ENCODE measurements at places on chromosomes 5 and 9. TPM values are rescaled to one million over a fixed set of nuclear protein-coding genes. Genes with fewer than 3 reads are reported as not detected.

DNA sequence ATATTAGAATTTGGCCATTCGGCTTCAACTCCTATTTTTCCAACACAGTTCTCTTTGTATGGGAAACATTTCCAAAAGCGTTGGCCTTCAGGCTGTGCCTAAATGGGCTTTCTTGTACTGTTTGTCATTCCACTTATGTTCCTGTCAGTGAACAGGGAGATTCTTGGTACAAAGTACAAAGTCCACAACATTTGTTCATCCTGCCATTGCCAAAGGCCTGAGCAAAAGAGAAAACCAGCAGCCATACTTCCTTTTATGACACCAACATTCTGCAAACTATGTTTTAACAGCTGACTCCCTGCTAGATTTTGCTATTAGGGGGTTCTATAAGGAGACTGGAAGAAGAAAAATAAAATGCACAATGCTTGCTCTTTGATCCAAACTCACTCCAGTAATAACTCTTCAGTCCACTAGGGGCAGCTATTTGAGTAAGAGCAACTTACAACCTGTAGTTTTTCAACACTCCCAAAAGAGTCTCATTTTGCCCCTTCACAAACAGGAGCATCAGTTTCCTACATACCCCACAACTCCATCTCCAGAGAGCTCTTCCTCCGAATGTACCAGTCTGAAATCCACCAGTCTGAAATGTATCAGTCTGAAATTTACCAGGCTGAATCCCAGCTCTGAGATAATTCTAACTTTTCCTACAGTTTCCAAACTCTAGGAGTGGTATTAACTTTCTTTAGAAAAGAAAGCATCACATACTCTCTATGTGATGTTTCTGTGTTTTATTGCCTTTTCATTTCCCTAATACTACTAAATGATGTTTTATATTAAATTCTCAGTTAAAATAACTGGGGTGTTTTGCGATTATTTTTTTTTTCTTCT lies 693.8 kb downstream of the DNAH5 start:
- no peak for DNase-seq

- no peak for DNase-seq
Measured at GRCh38 chr5:129670957-129671500, 76.9 kb upstream of the MINAR2 start.

DNA sequence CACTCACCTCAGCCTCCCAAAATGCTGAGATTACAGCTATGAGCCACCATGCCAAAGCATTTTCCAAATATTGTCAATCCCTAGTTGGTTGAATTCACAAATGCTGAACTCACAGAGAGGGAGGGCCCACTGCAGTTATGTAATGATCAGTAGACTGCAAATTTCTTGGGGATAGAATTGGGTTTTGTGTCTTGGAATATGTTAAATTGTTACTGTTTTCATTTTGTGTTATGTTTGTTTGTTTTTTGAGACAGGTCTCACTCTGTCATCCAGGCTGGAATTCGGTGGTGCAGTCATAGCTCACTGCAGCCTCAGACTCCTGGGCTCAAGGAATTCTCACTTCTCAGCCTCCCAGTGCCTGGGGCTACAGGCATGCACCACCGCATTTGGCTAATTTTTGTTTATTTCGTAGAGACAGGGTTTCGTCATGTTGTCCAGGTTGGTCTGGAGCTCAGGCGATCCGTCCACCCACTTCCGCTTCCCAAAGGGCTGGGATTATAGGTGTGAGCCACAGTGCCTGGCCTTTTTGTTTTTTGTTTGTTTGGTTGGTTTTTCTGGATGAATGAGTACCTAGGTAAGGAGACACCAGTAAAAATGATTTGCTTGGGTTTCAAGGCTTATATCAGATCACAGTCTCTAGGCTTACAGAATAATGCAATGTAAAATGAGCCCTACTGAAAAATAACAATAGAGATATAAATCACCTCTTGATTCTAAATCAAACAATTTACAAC lies 31.5 kb upstream of the LMNB1 start:
- DNase-seq = no peak

- DNase-seq = no peak
Measured at GRCh38 chr5:76845890-76846289, 3.9 kb upstream of the S100Z start.

DNA sequence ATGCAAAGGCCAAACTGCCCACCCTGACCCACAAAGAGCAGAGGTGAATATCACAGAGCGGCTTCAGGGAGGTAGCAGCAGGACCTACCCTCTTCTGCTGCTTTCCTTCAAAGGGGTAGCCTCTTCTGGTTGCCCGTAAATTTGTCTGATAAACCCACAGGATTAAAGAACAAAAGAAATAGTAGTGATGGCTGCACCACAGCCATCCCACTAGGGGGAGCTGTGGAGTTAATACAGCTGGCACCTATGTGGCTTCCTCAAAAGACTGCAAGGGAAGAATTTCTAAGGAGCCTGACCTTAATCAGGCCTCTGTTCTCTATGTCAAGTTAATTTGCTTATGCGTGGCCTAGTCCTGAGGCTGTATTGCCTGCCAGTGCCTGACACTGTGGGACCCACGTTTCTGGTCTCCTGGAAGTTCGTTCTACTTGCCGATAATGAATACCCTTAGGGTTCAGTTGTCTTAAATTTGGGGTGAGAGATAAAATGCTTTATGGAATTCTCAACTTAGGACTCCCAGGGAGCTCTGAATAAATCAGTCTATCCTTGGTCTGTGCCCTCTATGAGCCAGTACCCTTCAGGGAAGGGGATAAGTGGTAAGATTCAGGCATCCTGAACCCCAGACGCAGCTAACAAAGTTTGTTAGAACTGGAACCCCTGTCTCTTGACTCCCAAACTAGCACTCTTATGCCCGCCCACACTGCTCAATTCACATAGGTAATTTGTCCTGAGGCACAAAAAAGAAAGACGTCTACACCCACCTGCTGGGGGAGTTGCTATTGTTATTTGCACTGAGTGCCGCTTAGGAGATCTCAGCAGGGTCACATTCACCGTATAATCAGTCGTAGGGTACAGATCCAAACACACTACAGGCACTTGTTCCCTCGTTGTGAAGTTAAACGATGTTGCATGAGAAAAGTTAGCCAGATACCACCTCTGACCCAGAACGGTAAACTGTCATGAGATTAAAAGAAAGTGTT lies 77.1 kb downstream of the SUSD1 start:
- peak; percentile 48 for DNase-seq

- no peak for DNase-seq
Measured at GRCh38 chr9:134892820-134893420, 12.3 kb downstream of the FCN2 start.

DNA sequence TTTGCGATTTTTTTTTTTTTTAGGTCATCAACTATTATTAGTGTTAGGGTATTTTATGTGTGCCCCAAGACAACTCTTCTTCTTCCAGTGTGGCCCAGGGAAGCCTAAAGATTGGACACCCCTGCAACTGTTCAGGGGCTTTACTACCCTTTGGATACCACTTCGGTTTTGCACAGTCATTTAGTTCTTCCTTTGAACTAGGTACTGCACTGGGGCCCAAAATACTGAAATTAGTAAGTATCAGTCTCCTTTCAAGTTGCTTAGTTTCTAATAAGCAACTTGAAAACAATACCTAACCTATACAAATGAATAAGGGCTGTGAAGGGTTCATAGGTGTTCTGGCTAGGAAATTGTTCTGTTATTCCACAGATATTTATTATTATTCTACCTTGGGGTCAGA lies 45.3 kb downstream of the CWC27 start:
- no peak for DNase-seq

DNA sequence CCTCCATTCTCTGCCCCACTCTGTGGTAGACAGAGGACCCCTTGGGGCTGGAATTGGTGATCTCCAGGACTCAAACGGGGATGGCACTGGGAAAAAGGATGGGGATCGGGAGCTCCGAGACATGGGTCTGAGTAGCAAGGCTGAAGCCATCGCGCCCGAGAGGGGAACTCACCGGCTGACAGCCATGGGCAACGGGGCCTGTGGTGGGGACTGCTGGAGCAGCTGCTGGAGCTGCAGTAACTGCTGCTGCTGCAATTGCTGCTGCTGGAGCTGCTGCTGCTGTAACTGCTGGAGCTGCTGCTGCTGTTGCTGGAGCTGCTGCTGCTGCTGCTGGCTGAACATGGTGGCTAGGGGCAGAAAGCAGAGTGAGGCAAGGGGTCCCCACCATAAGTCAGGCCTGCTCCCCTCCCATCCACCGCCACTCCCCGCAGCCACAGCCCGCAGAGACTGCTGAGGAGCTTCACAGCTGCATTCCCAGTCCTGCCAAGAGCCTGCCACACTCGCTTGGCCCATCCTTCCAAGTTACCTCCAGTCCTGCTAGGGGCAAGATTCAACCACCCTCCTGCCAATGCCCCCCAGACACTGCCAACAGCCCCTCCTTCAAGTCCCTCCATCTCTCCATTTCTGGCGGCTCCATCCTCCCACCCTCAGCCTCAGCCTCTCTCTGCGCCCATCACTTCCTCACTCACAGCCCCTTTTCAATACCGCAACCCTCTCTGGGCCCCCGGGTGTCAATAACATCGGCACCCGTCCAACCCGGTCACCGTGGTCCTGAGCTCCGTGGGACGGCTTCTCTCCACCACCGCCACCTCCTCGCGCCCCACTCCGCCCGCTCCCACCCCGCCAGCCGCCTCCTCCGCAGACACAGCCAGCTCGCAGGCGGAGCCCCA lies 611 bp downstream of the CIZ1 start:
- DNase-seq = no peak

DNA sequence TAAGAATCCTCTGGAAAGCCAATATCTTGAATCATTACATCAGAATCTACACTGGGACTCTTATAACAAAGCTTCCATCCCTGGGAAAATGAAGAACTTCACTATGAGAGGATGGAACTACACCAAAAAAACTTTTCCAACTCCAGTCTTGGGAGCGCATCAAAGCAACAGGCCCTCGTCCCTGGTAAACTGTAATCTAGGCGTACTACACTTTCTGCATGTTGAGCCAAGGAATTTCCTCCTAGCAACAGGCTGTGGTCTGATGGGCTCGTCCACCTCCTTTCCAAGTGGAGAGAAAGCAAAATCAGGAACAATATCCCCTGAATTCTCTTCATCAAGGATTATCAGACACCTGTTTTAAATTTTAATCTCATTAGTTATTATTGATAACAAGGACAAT lies 94.1 kb downstream of the NFIB start:
- no peak for DNase-seq

GRCh38 chr5:1118738-1119137 lies 6.9 kb upstream of the SLC12A7 start:
- no peak for DNase-seq

GRCh38 chr9:73494894-73495293 lies 343.2 kb downstream of the ANXA1 start:
- no peak for DNase-seq

GRCh38 chr5:81965524-81965923 lies 6.3 kb upstream of the ATG10 start:
- no peak for DNase-seq

DNA sequence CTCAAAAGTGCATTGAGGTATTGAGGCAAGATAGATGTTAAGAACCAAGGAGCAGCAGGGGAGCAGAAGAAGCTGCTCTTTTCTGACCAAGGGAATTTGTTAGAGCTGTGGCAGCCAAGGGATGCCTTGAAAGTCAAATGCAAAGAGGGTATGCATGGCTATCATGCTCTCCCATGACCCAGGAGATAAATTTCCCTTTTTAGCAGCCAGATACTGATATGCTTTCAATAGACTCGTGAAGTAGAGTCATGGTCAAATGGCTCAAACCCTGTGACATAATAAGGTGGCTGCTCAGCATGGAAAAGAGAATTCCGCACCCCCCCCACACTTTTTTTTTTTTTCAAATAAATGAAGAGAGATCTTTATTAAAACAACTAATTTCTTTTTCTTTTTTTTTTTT lies 180.9 kb upstream of the ACTBL2 start:
- no peak for DNase-seq

DNA sequence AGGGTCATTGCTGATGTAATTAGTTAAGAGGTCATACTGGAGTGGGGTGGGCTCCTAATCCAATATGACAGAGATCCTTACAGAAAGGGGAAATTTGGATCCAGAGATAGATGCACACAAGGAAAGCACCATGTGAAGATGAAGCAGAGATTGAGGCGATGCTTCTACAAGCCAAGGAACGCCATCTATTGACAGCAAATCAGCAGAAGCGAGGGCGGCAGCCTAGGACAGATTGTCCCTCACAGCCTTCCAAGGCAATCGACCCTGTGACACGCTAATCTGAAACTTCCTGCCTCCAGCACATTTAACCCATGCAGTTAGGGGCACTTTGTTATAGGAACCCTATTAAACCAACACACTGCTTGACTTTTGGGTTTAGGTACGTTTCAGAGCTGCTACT lies 285.1 kb upstream of the DAP start:
- DNase-seq = no peak

- no peak for DNase-seq
Measured at GRCh38 chr9:130518943-130519799, 60.2 kb upstream of the FUBP3 start.

GRCh38 chr5:137791799-137792198 lies 37.6 kb upstream of the HNRNPA0 start:
- DNase-seq = no peak

- DNase-seq = no peak
Measured at GRCh38 chr5:35303152-35303551, 72.9 kb upstream of the PRLR start.

DNA sequence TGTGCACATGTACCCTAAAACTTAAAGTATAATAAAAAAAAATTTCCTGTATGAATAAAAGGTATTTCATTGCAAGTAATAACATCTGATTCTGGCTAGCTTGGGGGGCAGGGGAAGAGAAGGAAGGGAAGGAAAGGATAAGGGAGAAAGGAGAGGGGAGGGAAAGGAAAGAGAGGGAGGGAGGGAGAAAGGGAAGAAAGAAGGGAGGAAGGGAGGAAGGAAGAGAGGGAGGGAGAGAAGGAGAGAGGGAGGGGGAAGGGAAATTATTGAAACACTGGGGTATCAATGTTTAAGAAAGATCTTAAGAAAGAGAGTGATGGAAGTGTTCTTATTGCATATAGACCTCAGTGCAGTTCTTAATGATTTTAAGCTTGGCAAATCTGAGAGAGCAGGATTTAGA lies 129.8 kb upstream of the ZNF366 start:
- DNase-seq = no peak

DNA sequence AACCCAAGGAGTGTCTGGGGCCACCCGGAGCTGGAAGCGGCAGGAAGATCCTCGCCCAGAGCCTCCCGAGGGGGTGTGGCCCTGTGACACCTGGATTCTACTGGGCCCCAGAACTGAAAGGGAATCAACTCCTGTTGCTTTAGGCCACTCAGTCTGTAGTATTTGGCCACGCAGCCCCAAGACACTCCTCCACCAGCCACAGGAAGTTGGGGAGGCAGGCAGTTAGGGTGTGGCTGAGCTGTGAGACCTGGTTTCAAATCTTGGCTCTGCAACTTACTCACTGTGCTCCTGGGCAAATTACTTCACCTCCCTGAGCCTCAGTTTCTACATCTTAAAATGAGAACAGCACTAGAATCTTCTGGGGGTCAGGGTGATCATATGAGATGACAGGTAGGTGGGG lies 119.8 kb upstream of the PPP1R26 start:
- DNase-seq = no peak

The PKN3 gene
- 0.41 TPM for total RNA-seq

The NPR3 gene
- 19.2 TPM for total RNA-seq

The ADRA1B gene
- total RNA-seq = 1.2 TPM

The TMEM171 gene
- 0.41 TPM for total RNA-seq

The SH3PXD2B gene
- total RNA-seq = 13.0 TPM

The CD74 gene
- 3.3 TPM for total RNA-seq

The SPINK1 gene
- total RNA-seq = not detected

The ORM1 gene
- total RNA-seq = 0.82 TPM

The UCK1 gene
- 15.5 TPM for total RNA-seq

The MYORG gene
- total RNA-seq = 2.4 TPM

The MYMK gene
- not detected for total RNA-seq

The AGXT2 gene
- not detected for total RNA-seq

The DMRT2 gene
- not detected for total RNA-seq

The DOLPP1 gene
- total RNA-seq = 16.7 TPM
